Stimulated activated CD4-positive, alpha-beta T cell treated with anti-CD3 and anti-CD28 coated beads, Interleukin-4, amount 100 ng/mL, for 1 hour (primary cell): ENCODE measurements at places on chromosomes 12 and 14.

- no peak for DNase-seq
Observed at GRCh38 chr12:51915003-51915625, 7.8 kb downstream of the ACVRL1 start.

DNA sequence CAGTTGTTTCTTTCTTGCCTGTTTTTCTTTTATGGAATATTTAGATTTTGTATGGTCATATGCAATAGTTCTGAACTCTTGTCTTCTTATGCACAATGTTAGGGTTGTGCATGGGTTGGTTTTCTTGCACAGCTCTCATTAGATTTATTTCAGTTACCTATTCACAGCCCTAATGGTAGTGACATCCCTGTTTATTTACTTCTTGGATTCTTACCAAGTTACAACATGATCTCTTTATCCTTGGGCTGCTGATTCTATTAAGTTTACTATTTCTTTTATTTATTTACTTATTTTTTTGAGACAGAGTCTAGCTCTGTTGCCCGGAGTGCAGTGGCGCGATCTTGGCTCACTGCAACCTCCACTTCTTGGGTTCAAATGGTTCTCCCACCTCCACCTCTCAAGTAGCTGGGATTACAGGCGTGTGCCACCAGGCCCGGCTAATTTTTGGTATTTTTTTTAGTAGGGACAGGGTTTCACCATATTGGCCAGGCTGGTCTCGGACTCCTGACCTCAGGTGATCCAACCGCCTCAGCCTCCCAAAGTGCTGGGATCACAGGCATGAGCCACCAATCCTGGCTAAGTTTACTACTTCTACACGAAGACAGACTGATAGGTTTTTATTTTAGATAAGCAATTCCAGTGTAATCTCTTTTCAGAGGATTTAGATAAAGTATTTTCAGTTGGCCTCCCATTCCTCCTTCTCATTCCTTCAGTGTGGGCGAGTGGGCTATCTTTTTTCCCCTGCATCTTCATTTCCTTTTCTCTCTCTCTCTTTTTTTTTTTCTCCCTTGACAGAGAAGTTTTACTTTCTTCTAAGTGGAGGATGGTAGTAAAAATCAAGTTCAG, 395.1 kb upstream of the RGS6 start:
- no peak for DNase-seq

- no peak for DNase-seq
Observed at GRCh38 chr12:30138483-30138882, 354.7 kb upstream of the TMTC1 start.

DNA sequence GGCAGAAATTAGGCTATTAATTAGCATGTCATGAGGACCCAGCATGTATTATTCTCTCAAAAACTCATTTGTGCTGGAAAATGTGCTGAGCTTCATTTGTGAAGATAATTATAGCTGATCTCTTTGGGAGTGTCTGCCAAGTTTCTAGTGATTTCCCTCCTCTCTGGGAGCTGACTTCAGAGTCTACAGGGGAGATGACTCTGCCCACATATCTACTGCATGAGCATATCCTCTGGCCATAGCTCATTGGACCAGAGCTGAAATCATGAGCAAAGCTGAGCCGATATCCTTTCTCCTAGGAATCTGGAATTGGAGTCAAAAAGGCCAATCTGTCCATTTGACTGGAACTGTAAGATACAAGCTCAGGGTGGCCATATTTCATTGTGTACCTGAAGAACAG, 5.9 kb downstream of the CCDC198 start:
- no peak for DNase-seq

DNA sequence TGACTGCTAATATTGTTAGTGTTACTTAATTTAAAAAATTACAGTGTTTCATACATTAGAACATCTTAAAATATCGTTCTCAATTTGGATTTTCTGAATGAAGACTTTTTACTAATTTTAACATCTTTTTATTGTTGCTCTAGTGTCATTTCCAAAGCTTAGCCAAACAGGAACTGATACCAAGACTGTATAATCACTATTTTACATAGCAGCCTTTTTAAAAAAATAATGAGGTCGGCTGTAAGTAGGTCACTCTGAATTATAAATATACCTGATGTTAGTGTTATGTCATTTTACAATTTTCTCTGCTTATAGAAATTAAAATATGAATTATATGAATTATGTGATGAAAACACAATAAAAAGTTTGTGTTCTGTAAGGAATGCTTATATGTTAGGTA, 321.5 kb downstream of the TMEM117 start:
- DNase-seq = no peak

DNA sequence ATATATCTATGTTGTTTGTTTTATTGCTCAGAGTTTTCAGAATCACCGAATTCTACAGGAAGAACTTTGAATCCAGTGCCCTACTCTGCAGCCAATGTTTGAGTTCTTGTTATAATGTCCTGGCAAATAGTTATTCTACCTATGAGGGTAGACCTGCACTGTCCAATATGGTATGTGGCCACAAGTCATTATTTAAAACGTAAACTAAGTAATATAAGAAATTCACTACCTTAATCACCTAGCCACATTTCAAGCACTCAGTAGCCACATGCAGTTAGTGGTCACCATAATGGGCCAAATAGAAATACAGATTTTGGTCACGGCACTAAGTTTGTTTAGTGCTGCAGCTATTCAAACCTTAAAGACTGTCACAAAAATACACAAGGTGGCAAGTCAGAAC, 26.4 kb downstream of the GNPTAB start:
- no peak for DNase-seq

GRCh38 chr12:3119192-3119755, 42.1 kb downstream of the TSPAN9 start:
- no peak for DNase-seq

DNA sequence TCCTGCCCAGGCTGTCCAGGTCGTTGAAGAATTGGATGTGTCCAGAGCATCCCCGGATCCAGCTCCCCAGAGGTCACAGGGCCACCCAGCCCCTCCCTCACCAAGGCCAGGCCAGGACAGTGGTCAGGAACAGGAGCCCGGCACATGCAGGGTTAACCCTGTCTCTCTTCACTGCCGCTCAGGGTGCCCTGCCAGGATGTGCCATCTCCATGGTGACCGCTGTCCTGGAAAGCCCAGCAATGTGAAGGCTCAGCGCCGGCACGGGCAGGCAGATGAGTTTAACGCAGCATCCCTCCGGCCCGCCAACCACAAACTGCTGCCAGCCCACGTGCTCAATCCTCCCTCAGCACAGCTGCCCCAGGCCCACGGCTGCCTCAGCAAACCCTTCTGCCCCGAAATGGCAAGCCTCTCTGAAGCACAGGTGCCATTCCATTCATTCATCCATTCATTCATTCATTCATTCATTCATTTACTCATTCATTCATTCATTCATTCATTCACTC, 4.4 kb downstream of the TMEM179 start:
- DNase-seq = no peak

- DNase-seq = no peak
Observed at GRCh38 chr14:33699300-33699983, 251.4 kb downstream of the EGLN3 start.

- no peak for DNase-seq
Observed at GRCh38 chr14:33287189-33287588, 348.5 kb downstream of the NPAS3 start.

DNA sequence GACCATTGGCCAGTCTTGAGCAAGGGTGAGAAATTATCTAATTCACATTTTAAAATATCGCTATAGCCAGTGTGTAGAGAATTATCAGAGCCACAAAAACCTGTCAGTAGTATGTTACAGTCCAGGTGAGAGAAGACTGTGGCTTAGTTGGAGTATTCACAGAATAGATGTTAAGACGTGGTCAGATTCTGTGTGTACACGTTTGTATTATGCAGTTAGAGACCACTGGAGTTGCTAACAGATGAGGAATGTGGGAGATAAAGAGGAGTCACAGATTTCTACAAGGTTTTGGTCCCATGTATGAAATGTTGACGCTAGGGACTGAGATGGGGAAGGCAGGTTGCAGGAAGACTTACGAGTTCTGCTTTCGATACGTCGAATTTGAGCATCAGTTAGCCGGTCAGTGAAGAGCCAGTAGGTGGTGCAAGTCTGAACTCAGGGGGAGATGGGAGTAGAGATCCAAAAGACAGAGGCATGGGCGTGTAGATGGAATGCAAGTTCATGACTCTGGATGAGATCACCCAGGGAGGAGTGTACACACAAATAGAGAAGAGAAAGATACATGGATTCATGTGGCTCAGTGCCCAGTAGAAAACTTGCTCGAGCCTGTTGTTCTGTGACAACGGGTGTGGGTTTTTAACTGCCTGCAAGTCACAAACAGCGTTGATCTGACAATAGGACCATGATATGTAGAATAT, 114.8 kb upstream of the FLRT2 start:
- no peak for DNase-seq

GRCh38 chr14:30058401-30058800, 130.8 kb upstream of the PRKD1 start:
- DNase-seq = no peak

DNA sequence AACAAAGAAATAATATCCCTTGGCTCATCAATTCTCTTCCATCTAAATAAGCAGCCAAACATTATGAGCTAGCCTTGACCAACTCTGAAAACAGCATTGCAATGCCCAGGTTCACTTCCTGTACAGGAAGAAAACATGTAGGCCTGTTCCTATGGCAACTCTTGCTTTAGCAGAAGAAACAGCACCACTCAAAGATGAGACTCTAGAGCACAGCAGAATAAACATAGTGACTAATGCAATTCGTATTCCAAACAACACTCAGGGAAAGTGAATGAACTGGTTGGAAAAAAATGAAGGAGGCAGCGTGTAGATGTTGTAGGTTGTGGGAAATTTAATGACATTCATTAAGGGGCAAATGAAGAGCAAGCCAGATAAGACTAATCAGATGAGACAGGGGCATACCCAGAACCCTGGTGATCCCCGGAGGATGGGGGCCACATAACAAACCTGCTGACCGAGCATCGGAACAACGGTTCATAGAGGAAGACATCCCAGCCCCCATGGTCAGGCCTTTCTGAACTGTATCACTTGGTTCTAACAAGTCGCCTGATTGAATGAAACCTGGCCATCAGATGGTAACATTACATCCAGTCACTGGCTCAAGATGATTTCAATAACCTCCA, 9.0 kb downstream of the ARHGDIB start:
- no peak for DNase-seq

DNA sequence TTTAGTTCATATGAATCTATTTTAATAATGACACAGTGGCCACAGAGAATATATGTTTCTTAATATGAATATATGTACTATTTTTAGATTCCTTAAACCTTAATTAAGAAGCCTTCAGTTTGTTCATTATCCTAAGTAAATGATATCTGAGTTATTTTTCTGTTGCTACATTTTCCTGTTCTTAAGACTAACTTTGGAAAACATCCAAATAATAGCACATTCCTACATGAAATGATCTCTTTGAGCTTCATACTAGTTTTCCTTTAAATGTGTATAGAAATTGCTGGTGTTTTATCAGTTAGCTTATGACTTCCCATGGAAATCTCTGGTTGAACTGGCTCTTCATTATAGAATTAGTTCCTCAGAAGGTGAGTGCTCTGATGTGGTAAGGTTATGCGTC, 72.1 kb downstream of the POLR3B start:
- DNase-seq = no peak

DNA sequence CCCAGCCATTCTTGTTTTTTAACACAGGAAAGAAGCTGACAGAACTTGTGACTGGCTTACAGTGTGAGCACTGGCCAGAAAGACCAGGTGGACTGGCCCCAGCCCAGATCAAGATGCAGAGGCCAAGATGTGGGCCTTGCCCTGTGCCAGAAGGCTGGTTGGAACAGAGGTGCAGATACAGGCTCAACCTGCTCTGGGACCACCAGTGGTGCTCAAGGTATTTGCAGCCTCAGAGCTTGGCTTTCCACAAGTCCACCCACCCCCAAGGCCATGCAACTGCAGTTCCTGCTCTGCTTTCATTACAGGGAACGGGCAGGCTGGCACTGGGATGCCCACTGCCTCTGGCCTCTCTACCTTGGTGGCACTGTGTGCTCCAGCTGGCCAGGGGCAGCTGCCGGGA, 23.3 kb downstream of the ZFC3H1 start:
- no peak for DNase-seq

DNA sequence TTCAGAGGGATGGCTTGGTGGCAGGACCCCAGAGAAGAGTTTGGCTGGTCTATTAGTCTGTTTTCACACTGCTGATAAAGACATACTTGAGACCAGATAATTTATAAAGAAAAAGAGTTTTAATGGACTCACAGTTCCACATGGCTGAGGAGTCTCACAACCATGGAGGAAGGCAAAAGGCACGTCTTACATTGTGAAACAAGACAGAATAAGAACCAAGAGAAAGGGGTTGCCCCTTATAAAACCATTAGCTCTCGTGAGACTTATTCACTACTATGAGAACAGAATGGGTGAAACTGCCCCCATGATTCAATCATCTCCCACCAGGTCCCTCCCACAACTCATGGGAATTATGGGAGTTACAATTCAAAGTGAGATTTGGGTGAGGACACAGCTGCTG, 78.5 kb upstream of the SSTR1 start:
- no peak for DNase-seq
